ENCODE measurements at places on chromosomes 5 and 9.
A peak's percentile ranks its signal among the peaks of the same experiment; 100 is the strongest.

- DNase-seq = no peak
Observed at GRCh38 chr9:121483049-121483448, 16.6 kb downstream of the GGTA1 start.

DNA sequence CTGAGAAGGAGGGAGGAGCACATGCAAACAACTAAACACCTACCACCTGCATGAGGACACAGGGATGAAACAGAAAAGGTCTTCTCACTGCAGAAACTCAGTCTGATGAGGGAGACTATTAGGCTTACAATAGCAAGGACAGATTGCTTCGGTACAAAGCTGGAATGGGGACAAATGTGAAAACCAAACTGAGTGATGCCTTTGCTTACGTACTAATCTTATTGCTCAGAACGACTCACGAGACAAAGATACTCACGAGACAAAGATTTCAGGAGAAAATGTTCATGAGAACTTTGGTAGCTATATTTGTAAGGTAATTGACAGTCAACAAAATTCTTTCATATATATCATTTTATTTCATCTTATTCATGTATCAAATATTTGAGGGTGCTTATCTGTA is 71.9 kb upstream of the TAF1L start:
- DNase-seq = no peak

DNA sequence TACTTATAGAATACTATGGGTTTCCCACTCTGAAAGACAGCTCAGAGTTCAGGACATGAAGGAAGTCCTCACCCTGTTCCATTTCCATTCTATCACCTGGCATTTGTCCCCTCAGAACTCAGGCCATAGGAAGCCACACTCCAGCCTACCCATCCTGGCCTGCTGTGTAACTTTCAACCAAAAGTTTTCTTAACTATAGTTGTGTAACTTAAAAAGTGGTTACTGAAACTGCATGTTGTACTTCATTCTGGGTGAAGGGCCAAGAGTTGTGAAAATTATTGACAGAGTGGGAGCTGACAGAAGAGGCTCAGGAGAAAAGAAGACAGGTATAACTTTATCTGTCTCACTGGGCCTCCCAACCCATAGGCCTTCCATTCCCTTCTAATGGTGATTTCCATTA is 212.5 kb downstream of the RAB3C start:
- no peak for DNase-seq

DNA sequence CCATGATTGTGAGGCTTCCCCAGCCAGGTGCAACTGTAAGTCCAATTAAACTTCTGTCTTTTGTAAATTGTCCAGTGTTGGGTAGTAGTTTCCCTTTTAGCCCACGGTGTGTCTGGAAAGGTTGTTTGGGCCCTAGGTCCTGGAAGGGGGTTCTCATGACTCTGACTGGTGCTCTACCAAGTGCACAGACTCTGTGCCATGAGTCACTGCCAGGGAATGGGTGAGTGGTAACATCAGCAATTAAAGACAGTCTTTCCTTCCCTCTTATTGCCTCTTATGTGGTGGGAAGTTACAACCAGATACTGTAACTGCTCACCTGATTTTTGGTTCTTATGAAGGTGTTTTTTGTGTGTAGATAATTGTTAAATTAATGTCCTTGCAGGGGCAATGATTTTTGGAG is 141.2 kb downstream of the PRDM9 start:
- DNase-seq = no peak

- no peak for DNase-seq
Observed at GRCh38 chr9:15725953-15726352, 173.1 kb downstream of the CCDC171 start.

DNA sequence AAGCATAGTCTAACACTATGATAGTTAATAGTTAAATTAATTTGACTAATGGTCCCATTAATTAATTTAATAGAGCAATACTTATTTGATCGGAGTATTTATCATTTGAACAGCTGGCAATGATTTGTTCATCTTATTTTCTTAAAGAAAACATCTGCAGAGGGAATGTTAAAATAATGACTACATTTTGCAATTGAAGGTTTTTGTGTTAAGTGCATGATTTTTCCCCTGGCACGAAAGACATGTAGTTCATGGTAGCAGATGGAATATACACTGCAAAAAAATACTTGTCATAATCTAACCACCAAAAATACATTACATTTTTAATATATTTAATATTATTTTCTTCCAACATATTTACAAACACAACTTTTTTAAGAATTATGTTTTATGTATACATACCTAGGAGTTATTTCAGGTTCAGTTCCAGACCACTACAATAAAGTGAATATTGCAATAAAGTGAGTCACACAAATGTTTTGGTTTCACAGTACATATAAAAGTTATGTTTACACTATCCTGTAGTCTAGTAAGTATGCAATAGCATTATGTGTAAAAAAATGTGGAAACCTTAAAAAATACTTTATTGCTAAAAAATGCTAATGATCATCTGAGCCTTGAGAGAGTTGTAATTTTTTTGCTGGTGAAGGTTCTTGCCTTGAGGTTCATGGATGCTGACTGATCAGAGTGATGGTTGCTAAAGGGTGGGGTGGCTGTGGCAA is 292.6 kb upstream of the DAB2 start:
- peak; percentile 15 for DNase-seq

DNA sequence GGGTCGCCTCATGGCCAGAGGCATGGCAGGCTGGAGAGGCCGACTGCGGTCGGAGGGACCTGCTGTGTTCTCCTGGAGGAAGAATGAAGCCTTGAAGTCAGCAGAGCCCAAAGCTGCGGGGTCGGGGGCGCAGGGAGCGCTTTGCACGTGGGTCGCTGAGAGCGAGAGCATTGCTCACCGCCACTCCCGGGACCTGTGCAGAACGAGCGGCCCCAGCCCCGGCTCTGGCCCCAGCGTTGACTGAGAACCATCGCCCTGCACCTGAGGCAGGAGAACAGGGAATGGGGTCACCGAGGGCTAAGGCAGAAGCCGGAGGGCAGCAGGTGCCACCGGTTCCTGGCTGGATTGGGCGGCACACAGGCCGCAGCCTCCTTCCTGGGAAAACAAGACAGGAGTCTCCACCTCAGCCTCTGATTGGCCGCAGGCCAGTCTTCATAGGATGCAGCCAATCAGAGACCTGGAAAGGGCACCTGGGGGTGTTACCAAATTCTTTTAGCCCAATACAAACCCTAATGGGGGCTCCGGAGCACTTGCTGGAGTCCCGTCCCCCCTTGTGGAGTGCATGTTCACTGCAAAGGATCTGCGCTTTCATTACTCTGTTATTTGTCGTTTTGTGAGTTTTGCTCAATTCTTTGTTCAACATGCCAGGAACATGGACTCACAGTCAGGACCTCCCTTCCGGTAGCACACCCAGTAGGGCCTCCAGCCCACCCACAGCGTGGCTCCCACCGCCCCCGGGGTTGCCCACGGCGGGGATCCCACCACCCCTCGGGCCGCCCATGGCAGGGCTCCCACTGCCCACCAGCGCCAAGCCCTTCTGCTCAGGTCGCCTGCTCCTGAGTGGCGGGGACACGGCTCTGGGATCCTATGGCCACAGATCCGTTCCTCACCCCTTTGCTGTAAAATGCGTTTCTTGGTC is 24.7 kb upstream of the SLC6A19 start:
- DNase-seq = no peak
